ENCODE measurements at places on chromosomes 11 and 22.

GRCh38 chr11:128908391-128909246, 17.5 kb downstream of the KCNJ5 start:
- DNase-seq = peak; percentile 8

DNA sequence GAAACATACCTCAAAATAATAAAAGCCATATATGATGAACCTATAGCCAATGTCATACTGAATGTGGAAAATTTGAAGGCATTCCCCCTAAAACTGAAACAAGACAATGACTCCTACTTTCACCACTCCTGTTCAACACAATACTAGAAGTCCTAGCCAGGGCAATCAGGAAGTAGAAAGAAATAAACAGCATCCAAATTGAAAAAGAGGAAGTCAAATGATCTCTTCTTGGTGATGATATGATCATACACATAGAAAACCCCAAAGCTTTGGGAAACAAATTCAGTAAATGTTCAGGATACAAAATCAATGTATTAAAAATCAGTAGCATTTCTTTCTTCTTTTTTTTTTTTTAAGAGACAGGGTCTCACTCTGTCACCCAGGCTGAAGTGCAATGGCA, 109.9 kb downstream of the DLG2 start:
- no peak for DNase-seq

GRCh38 chr22:36411589-36412258, 24.0 kb upstream of the MYH9 start:
- DNase-seq = no peak

GRCh38 chr11:68002938-68003845, 705 bp downstream of the UNC93B1 start:
- DNase-seq = peak; percentile 55

DNA sequence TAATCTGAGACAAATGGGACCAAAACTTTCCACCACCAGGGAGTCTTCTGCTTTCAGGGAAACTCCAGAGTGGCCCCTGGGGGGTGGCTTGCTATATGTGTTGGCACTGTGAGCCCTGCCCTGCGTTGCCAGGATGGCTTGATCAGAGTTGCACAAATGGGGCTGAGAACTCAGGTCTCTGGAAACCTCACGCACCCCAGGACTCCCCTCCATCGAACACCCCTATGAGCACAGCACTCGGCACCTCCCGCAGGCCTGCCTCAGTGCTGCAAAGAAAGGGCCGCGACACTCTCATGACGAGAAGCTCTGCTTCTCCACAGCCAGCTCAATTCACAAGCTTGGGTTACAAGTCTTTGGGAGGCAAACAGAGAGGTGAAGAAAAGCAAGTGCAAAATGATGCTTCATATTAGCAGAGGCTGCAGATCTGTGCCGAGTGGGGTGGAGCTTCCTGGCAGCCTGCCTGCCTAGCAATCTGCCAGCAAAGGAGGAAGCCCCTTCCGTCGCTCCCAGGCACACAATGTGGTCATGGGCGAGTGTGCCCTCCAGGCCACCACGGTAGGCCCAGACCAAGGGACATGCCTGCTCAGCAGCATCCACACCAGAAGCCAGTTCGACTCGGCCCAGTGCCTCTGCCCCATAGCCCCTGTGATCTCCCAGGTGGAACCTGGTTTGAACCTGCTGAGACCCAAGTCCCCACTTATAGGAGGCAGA, 55.7 kb downstream of the MYH9 start:
- DNase-seq = no peak

GRCh38 chr11:128057786-128058395, 529.5 kb downstream of the ETS1 start:
- DNase-seq = no peak

DNA sequence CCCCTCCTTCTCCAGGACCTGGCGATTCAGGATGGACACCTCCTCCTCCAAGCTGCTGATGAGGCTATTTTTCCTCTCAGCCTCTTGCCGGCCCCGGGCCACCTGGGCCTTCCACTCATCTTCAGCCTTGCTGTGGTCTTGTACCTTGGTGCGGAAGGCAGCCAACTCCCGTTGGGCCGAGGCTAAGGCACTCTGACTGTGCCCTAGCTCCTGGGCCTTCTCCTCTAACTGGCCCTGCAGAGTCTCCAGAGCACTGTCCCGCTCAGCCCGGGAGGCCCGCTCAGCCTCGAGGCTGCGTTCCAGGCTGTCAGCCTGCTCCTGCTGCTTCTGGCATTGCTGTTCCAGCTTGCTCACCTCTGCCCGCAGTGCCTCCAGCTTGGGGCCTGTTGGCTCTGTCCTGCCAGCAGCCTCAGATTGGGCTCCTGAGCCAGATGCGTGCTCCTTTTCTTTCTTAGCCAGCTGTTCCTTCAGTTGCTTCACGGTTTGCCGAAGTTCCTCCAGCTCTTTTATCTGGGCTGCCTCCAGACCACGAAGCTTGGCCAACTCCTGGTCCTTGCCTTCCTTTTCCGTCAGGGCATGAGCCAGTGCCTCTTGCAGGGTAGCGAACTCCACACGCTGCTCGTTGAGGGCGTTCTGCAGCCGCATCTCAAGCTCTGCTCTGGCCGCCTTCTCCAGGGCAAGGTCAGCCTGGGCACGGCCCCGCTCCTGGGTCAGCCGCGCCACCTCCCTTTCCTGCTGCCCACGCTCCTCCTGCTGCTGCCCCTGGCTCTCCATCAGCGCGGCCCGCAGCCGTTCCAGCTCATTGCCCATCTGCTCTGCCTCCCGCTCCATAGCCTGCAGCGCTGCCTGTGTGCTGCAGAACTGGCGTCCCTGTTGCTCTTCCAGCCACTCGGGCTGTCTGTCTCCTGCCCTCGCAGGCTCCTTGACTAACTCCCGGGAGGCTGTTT, 15.3 kb downstream of the IL18BP start:
- no peak for DNase-seq

GRCh38 chr11:114121138-114121537, 61.6 kb downstream of the ZBTB16 start:
- DNase-seq = no peak

DNA sequence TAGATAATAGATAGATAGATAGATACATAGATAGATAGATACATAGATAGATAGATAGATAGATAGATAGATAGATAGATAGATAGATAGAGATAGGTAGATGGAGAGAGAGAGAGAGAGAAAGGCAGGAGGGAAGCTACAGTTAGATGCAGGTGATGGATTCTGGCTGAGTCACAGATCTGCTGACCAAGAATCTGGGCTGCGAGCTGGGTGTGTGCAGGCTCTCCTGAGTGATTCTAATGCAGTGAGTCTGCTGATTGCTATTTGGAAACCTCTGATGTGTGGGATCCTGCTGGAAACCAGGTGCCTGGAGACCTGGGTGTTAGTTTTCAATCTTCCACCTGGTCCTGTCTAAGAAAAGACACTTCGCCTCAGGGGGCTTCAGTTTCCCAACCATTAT, 1441.8 kb downstream of the TBC1D22A start:
- DNase-seq = no peak

GRCh38 chr11:115886422-115886733, 382.2 kb upstream of the CADM1 start:
- DNase-seq = no peak

- no peak for DNase-seq
These were observed 108.1 kb downstream of the CCDC34 start for GRCh38 chr11:27254744-27255446.

- DNase-seq = no peak
These were observed 3.2 kb downstream of the EIF3L start for GRCh38 chr22:37852418-37852817.

DNA sequence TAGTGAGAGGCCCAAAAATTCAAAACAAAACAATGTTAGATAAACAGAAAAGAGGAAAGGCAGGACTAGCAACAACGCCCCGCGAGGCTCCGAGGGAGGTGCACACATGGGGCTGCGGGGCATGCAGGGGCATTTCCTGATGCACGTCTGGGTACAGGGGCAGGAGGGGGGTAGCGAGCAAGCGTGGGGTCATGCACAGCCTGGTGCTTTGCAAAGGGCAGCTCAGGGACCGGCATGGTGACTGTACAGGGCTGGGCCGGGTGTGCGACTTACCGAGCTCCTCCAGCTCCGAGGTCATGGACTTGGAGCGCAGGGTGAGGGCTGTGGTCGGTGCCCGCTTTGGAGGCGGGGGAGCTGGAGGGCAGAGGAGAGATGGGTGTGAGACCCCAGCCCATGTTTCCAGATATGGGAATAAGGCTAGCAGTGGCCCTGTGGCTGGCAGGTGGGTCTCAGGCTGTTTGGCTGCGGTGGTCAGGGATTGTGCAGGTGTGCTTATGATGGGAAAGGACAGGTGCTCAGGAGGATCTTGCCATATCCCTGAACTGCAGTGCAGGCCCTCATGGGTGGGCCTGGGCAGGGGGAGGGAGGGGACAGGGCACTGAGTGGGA, 103.7 kb downstream of the CTTN start:
- DNase-seq = no peak

GRCh38 chr11:8227156-8228152, 36.2 kb downstream of the LMO1 start:
- DNase-seq = no peak

DNA sequence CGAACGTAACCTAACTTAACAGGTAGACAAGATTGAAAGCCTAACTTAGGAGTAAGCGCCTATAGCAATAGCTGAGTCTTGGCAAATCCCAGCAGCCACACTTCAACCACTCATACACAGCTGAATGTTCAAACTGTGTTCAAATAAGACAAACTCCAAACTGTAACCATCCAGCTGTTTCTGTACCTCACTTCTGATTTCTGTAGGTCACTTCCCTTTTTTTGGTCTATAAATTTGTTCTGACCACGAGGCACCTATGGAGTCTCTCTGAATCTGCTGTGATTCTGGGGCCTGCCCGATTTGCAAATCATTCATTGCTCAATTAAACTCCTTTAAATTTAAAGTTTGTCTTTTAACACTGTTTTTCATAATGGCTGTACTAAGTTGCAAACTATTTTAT, 8.2 kb upstream of the TENM4 start:
- DNase-seq = no peak

- no peak for DNase-seq
These were observed 291.8 kb downstream of the MIAT start for GRCh38 chr22:26949193-26949592.

- DNase-seq = no peak
These were observed 22.1 kb upstream of the CTR9 start for GRCh38 chr11:10728789-10729472.

DNA sequence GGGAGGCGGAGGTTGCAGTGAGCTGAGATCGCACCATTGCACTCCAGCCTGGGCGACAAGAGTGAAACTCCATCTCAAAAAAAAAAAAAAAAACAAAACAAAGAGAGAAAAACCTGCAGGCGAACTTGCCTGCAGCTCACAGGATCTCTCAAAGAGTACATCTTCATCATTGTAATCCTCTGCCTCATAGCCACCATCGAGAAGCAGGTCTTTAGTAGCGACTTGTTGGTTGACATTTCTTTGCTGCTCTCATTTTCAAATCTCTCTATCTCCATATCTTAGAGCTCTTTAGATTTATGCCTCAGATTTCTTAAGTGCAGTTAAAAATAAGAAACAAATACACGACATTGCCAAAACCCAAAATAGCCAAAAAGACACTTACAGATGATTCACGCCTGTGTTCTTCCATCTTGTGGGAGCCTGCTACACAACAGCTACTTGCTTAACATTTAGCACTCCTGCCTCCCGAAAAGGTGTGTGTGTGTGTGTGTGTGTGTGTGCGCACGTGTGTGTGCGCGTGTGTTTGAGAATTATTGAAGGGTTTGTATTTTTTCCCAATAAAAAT, 14.6 kb downstream of the FAM227A start:
- no peak for DNase-seq

DNA sequence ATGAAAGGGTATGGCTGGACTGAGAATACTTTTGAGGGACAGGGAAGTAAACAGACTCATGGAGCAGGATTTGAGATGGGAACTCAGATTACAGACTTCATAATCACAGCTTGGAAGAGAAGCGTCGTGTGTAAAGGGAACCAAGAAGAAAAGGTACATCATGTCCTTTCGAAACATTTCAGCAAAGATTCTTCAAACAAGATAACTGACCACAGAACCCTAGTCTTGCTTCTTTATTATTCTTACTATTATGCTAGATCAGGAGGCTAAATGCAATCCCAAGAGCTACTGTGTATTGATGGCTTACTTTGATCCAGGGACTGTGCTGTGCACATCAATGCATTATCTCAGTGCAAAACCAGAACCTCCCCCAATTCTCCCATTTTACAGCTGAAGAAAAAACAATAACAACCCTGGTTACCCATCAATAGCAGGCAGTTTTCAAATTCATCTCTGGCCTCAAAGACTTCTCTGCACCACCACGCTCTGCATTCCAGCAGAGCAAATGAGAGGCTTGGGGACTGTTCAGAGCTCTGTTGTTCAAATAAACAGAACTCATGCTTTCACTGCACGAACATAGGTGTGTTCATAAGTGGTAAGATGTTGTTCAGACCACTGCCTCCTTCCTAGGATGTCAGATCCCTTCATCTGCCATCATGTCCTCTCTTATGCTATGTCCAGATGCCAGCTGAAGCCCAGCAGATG, 104.8 kb upstream of the NAV2 start:
- DNase-seq = no peak

- DNase-seq = no peak
These were observed 12.5 kb downstream of the RAC2 start for GRCh38 chr22:37231406-37232139.

- DNase-seq = no peak
These were observed 12.7 kb upstream of the PVALB start for GRCh38 chr22:36829370-36830002.

DNA sequence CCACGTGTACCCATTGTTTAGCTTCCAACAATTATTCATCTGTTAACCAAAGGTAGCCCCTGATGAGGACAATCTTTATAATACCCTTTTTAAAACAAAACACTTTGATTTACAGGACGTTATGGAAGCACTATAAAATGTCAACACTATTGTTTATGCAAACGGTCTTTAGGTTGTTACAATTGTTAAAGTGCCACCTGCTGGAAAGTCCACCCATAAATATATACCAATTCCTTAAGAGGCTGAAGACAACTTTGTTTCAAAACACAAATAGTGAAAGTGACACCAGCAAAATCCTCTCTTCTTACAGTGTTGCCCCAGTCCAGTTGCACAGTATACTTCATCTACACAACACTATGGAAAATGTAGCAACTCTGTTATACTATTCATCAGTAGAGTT, 68.9 kb upstream of the SLN start:
- no peak for DNase-seq

DNA sequence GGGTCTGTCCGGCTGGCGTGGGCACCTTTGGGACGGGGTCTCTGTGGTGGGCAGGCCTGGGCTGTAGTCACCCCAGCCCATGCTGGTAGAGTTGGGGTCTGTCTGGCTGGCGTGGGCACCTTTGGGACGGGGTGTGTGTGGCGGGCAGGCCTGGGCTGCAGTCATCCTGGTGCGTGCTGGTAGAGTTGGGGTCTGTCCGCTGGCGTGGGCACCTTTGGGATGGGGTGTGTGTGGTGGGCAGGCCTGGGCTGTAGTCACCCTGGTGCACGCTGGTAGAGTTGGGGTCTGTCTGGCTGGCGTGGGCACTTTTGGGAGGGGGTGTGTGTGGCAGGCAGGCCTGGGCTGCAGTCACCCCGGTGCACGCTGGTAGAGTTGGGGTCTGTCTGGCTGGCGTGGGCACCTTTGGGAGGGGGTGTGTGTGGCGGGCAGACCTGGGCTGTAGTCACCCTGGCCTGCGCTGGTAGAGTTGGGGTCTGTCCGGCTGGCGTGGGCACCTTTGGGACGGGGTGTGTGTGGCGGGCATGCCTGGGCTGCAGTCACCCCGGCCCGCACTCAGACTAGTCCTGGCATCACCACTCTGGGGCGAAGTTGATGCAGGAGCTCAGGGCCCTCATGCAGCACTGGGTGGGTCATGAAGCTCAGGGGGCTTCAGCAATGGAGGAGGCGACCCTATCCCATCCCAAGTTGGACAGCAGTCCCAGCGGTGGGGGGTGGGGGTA, 19.3 kb downstream of the PRR33 start:
- DNase-seq = no peak

GRCh38 chr22:11598492-11599440, 3929.2 kb upstream of the OR11H1 start:
- DNase-seq = no peak
